GM18507 (cell line): ENCODE measurements at places on chromosomes 3 and 15.

GRCh38 chr3:167976516-167977361, 119.0 kb downstream of the GOLIM4 start:
- no peak for DNase-seq

- DNase-seq = no peak
Measured at GRCh38 chr3:50604628-50605588, 6.7 kb downstream of the CISH start.

DNA sequence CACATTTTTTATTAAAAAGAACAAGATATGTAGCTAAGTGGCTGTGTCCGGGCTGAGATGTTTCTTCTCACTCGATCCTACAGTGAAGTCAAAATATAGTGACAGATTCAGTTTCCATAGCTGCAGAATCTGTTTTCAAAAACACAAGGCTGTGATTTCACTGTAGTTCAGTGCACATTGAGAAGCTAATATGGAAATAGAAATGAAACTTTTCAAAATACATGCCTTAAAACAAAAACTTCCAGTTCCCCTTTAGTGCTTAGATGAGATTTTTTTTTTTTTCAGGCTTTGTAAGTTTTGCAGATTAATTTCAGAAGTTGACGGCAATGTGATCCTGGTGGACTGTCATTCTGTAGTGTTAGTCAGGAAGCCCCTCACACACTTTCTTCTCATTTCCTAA, 23.8 kb upstream of the TRAK1 start:
- peak; percentile 44 for DNase-seq

GRCh38 chr3:60417576-60417975, 833.7 kb downstream of the FHIT start:
- no peak for DNase-seq

GRCh38 chr3:64055076-64055475, 31.8 kb upstream of the PSMD6 start:
- no peak for DNase-seq

DNA sequence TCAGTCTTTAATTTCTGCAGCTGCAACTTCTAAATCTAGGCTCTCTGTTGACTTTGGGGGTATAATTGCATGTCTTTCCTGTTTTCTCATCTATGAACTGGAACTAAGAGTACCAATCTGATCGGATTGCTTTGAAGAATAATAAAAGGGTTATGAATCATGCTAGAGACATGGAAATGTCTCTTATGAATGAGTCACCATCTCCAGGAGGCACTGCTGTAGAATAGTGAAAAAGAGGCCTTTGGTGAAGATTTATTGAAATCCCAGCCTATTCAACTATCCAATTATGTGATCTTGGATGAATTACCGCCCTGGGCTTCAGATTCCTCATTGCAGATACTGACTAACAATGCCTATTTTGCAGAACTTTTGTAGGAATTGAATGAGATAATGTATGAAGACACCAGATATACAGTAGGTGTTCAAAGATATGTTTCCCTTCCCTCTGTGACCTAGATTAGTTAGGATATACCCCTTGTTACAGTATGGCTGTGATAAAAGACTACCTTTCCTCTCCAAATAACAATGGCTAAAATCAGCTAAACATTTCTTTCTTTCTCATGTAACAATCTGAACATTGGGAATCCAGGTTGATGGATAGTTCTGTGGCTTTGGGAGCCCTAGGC, 11.5 kb upstream of the CMTM8 start:
- DNase-seq = no peak

DNA sequence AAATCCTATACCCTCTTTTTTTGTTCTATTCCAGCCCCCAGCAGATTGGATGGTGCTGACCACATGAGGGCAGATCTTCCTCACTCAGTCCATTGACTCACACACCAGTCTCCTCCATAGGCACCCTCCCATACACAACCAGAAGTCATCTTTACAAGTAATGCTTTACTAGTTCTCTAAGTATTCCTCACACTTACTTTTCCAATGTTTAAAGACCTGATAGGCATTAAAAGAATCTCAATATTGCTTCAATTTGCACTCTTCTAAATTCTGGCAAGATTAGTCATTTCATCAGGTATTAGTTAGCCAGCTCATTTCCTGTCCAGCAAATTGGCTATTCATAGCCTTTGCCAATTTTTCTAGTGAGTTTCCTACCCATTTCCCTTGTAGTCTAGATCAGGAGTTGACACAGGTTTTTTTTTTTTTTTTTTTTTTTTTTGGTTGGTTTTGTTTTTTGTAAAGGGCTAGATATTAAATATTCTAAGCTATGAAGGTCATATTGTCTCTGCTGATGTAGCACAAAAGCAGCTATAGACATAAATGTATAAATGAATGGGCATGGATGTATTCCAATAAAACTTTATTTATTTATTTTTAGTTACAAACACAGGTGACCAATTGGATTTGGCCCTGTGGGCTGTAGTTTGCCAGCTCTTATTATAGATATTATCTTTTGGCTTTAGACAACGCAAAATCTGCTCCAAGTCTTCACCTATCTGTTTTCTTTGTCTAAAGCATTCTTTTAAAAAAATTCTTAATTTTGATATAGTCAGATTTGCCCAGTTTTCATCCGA, 76.1 kb downstream of the ABHD5 start:
- no peak for DNase-seq

DNA sequence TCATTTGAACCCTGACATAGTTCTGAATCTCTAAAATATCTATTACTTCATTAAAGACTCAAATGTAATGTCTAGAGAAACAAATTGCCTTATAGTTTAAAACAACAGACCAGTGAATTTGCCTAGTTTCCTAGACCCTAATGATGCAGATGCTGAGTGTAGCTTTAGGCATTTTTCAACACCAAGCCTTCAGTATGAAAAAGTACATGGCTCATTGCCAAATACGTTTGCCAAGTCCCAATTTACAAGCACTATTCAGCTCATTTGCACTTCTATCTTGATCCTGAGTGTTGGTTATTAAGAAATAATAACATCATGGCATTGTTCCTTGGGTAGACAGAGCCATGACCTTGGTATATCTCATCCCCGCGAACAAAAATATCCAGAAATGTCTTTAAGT, 46.8 kb downstream of the EOMES start:
- no peak for DNase-seq

- no peak for DNase-seq
Measured at GRCh38 chr15:99324082-99324620, 72.9 kb downstream of the LRRC28 start.

DNA sequence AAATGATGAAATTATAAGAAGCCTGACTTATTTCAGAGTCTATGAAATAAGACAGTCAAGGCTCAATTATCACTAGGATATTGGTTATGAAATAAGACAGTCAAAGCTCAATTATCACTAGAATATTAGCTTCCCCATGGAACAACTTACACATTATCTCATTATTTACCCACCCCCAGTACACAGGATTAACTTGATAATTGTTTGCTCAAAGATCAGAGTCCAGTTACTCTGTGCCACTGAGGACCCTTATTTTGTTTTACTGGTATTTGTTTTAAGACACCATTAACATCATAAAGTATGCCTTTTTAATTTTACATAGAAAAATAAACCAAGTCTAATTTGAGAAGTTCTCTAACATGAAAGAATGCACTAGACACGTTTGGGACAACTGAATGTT, 225.4 kb downstream of the SI start:
- no peak for DNase-seq

GRCh38 chr15:62823561-62823960, 219.0 kb upstream of the TPM1 start:
- DNase-seq = no peak

- peak; percentile 71 for DNase-seq
Measured at GRCh38 chr3:15332405-15333098, at the start of gene SH3BP5. Gene SH3BP5, minus strand, starts transcription at chr3:15332586. Its CDS starts 178 bp downstream, at chr3:15332408.

- DNase-seq = no peak
Measured at GRCh38 chr15:90161950-90162361, 39.2 kb upstream of the SEMA4B start.

DNA sequence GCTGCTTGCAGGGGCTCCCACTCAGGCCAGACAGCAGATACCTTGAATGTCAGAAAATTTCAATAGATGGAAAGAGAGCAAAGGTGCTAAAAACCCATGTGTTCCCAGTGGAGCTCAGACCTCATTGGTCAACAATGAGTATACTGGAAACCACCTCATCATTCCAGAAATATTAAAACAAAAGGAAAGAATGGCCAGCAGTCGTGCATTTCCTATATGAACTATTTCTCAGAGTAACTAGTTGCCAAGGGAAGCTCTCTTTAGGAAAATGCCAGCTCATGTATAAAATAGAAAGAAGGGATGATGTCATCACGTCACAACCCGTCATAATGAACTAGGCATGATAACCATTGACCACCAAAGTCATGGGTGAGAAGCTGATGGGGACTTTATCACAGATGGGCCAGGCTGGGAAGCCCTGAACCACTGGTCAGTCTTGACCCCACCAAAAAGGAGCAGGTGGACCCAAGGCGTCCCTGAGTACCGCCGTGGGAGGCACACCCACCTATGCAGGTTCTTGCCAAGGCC, 17.5 kb downstream of the DNAJB8 start:
- DNase-seq = no peak

DNA sequence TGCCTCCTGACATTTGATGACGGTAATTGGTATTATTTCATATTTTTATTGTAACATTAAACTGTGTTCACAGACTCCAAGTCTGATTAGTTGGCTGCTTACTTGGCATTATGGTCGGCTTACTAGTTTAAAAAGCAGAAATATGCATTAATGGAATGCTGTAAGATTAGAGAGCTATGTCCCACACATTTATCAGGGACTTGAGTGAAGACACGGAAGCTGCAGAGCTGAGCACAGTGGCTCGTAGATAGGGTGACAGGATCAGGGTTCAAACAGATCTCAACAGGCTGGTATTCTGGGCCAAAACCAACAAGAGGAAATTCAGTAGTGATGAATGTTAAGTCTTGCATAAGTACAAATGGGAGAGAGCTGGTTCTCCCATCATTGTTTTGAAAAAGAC, 113.8 kb downstream of the ADAMTSL3 start:
- DNase-seq = no peak

DNA sequence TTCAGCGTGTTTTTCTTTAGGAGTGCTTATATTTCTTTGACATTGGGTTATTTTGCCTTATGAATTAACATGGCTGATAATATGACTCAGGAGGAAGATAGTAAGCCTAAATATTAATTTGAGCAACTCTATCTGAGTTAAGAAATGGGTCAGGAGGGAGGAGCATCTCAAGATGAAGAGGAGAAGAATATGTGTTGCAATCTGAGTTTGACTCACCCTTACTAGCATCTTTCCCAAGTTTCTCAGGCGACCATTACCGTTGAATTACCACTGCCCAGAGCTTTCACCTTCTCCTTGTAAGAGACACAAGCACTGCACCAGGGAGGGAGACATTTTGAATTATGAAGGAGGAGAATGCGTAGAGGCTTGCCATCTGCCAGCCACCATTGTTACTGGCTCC, 138.3 kb upstream of the MYRIP start:
- no peak for DNase-seq

DNA sequence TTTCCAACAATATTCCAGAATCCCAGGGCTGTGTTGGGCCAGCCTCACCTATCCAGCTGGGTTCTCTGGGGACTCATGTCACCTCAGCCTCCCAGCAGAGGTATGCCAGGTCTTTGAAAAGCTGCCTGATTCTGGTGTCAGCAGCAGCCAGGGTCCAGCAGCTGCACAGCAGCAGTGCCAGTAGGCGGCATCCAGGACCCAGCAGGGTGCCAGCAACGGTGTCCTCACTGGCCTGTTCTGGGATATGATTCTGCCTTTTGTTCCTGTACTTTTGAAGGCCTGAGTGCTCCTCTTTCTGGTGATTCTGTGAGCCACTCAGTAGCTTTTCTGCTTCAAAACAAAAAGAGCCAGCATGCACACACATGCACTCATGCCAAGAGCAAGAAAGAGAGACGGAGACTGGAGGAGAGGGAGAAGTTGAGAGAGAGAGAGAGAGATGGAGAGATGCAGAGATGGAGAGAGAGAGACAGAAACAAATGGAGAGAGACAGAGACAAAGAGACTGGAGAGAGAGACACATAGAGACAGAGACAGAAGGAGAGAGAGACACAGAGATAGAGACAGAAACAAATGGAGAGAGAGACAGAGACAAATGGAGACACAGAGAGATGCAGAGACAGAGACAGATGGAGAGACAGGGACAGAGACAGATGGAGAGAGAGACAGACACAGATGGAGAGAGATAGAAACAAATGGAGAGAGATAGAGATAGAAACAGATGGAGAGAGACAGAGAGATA, 205.7 kb downstream of the UACA start:
- no peak for DNase-seq

GRCh38 chr3:20680990-20681628, 495.1 kb upstream of the SGO1 start:
- DNase-seq = no peak

GRCh38 chr15:99989095-99989494, 255.9 kb upstream of the LYSMD4 start:
- DNase-seq = no peak

DNA sequence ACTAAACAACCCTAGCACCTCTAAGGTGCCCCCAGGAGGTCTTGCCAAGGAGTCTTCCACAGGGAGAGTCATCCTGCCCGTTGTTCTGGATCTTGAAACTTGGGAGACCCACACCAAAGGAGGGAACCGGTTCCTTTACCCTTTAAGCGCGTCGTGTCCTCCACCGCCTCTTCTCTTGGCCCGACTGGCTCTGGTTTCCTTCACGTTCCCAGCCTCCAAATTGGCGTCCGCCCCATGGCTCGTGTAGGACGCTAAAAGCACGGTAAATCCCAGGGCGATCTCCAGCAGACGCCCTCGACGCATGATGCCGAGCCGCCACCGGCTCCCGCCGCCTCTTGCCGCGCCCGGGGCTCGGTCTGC, 1.1 kb downstream of the FBN1 start:
- no peak for DNase-seq

DNA sequence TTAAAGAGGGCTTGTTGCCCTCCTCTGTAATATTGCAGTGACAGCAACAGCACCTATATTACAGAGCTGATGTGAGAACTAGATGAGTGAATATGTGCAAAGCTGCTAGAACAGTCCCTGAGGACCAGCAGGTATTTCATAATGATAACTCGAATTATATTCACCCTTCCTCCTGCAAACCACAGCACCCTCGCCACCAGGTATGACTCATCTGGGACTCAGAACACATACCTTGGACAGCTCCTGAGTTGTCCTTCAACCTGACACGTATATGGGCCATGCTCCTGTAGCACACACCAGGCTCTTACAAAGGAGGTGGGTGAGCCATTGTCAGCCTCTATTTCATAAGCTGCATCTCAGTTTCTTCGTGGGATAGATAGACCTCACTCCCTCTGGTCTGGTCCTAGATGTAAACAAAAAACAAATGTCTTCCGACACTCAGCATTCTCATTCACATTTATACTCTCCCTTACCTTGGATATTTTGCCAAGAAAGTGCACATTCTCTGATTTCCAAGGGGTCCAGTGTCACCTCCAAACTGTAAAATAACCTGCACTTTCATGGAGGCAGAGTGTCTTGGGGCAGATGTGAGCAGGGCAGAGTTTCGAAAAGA, 124.5 kb downstream of the TLE3 start:
- no peak for DNase-seq

GRCh38 chr3:149152420-149152819, 23.0 kb downstream of the HPS3 start:
- DNase-seq = no peak

GRCh38 chr3:174409086-174409743, 449.9 kb upstream of the NAALADL2 start:
- no peak for DNase-seq
